ENCODE measurements at places on chromosomes 6 and 20. TPM values are rescaled to one million over a fixed set of nuclear protein-coding genes. Genes with fewer than 3 reads are reported as not detected.

Gene PPP1R3G
- 0.71 TPM for total RNA-seq

Gene SLC13A3
- not detected for total RNA-seq

Gene NTSR1
- not detected for total RNA-seq

DNA sequence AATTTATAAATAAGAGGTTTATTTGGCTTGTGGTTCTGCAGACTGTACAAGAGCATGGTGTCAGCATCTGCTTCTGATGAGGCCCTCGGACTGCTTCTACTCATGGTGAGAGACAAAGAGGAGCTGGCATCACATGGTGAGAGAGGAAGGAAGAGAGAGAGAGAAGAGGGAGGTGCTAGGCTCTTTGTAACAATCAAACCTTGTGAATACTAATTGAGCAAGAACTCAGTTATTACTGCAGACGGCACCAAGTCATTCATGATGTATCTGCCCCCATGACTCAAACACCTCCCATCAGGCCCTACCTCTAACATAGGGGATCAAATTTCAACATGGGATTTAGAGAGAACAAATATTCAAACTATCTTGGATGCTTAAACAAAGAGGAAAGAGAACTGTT is 6.3 kb upstream of the SIRPG start:
- H3K4me1 ChIP-seq: no peaks in the 10 kb centered on the region
- no peak overlapping the region for H3K4me3 ChIP-seq
- H3K36me3 ChIP-seq: no peaks in the 10 kb centered on the region

DNA sequence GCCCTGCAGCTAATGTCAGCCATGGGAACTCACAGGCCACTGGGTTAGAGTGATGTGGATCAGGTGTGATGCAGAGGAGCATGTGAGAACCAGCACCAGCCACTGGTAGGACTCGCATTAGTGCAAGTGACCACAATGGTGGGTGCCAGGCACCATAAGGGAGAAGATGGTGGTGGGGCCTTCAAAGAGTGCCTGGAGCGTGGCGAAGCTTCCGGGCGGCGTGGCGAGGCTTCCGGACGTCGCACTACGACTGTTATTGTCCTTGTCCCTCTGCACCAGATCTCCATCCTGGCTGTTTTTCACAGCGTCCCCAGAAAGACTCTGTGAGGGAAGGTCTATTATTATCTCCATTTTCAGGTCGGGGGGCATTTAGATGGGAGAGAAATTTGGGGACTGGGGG is 43.9 kb downstream of the C20orf203 start:
- H3K27ac ChIP-seq: no peak overlapping the region
- no peaks in the 10 kb centered on the region for H3K4me1 ChIP-seq
- H3K4me3 ChIP-seq: no peak overlapping the region

DNA sequence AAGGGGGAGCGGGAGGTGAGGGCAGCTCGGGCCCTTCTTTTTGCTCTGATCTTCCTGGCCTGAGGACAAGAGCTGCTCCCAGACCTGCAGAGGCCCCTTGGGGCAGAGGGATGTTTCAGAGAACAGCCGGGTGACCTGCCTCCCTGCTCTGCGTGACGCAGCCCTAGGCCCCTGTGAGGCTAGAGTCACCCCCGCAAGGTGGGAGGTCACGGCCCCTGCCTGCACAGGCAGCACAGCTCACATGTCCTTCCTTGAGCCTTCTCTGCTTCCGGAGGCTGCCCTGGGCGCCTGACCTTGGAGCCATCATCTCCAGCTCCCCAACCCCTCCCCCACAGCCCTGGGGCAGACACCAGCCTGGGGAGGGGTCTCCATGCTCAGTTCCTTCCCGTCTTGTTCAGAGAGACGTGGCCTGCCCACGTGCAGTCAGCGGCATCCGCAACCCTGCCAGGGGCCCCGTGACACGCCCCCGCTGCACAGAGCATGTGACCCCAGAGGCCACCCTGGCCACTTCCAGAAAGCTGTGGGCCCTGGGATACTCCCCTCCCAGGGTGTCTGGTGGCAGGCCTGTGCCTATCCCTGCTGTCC is at the start of gene BIRC7:
Gene BIRC7 (plus strand): TSS at position 507 of the 585 bp plus-strand sequence. CDS start 192 bp downstream, outside the sequence.
- peaks cover 90% of the 10 kb centered on the region for H3K27me3 ChIP-seq
- H3K27ac ChIP-seq: no peak within 1 kb of the TSS
- H3K36me3 ChIP-seq: no peaks in the 10 kb centered on the region

- no peaks in the 10 kb centered on the region for H3K36me3 ChIP-seq
- H3K27ac ChIP-seq: no peak overlapping the region
- H3K4me1 ChIP-seq: no peaks in the 10 kb centered on the region
- 0 out of 2 replicates have a peak, but pooled peaks cover 4% of the 10 kb centered on the region for H3K27me3 ChIP-seq
- no peak for DNase-seq
Observed at GRCh38 chr6:63353286-63353630, 33.5 kb upstream of the LGSN start.

- no peak overlapping the region for H3K4me3 ChIP-seq
- H3K27ac ChIP-seq: no peak overlapping the region
- DNase-seq: no peak
- H3K4me1 ChIP-seq: no peaks in the 10 kb centered on the region
Observed at GRCh38 chr20:15411781-15412180, 1074.4 kb upstream of the FLRT3 start.

- H3K4me3 ChIP-seq: peak overlapping the region; percentile 31
- H3K4me1 ChIP-seq: peaks cover 4% of the 10 kb centered on the region
- DNase-seq: no peak
- no peak overlapping the region for H3K27ac ChIP-seq
- no peaks in the 10 kb centered on the region for H3K27me3 ChIP-seq
- H3K36me3 ChIP-seq: no peaks in the 10 kb centered on the region
Observed at GRCh38 chr6:41682497-41683272, 44.4 kb downstream of the MDFI start.

DNA sequence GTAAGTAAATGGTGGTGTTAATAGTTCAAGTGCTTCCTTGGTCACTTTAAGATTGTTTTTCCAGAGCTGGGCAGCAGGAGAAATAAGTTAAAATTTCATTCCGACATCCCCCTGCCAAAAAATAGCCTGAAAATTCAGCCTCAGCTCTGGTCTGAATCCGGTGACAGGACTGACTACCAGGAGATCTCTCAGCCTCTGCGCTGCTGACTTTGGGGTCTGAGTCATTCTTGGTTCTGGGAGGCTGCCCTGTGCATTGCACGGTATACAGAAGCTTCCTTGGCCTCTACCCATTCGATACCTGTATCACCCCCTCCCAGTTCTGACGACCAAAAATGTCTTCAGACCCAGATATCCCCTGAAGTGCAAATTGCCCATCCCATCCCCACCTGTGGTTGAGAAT is 36.3 kb upstream of the TFAP2C start:
- DNase-seq: no peak
- H3K27me3 ChIP-seq: peaks cover 45% of the 10 kb centered on the region
- H3K27ac ChIP-seq: no peak overlapping the region
- no peak overlapping the region for H3K4me3 ChIP-seq

DNA sequence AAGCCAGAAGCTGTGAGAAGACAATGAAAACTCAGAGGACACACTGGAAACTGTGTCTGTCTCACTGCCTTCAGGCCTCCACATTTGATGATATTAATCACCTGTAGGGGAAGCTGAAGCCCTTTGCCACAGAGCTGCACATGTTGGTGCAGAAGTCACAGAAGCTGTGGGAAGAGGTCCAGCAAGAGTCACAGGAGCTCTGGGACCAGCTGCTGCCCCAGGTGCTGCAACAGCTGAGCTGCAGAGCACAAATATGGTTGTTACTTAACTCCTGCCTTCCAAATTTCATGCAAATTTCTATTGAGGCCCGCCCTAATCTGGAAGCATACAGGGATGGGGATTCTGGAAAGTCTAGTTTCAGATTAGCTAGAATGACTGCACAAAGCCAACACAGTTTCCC is 169.3 kb downstream of the OGFRL1 start:
- no peaks in the 10 kb centered on the region for H3K36me3 ChIP-seq
- H3K27me3 ChIP-seq: no peaks in the 10 kb centered on the region
- H3K4me3 ChIP-seq: no peak overlapping the region
- H3K27ac ChIP-seq: no peak overlapping the region

DNA sequence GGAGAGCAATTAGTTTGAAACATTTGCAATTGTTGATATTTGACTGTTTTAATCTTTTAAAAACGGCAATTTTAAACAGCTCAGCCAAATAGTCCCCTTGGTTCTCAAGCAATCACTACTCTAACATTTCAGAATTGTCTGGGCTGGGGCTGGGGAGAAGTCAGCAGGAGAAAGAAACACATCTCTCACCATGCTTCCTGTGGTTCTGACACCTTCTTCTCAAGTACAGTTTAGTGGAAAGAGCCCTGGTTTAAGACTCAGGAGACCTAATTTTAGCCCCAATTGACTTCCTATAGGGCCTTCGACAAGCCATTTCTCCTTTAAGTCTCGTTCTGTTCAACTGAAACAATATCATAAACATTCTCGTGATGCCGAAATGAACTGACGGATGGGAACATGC is 168.4 kb upstream of the CDYL start:
- H3K4me3 ChIP-seq: peak overlapping the region; percentile 49
- H3K27me3 ChIP-seq: no peaks in the 10 kb centered on the region
- peak overlapping the region; percentile 99 for H3K27ac ChIP-seq

DNA sequence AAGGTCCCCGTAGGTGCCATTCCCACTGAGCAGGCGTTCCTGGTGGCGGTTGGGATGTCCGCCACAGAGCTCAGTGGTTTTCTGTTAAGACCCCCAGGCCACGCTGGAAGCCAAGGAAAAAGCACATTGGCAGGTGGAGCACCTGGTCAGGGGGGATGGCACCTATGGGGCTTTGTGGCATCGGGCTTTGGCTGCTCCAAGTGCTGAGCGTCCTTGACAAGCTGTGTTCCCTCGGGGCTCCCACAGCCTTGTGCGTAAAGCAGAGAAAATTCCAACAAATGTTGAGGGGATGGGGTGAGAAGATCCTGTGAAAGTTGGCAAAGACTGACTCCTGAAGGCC is 135.4 kb downstream of the JPH2 start:
- no peaks in the 10 kb centered on the region for H3K4me1 ChIP-seq
- H3K36me3 ChIP-seq: no peaks in the 10 kb centered on the region
- H3K27ac ChIP-seq: no peak overlapping the region
- H3K27me3 ChIP-seq: no peaks in the 10 kb centered on the region
- DNase-seq: no peak

DNA sequence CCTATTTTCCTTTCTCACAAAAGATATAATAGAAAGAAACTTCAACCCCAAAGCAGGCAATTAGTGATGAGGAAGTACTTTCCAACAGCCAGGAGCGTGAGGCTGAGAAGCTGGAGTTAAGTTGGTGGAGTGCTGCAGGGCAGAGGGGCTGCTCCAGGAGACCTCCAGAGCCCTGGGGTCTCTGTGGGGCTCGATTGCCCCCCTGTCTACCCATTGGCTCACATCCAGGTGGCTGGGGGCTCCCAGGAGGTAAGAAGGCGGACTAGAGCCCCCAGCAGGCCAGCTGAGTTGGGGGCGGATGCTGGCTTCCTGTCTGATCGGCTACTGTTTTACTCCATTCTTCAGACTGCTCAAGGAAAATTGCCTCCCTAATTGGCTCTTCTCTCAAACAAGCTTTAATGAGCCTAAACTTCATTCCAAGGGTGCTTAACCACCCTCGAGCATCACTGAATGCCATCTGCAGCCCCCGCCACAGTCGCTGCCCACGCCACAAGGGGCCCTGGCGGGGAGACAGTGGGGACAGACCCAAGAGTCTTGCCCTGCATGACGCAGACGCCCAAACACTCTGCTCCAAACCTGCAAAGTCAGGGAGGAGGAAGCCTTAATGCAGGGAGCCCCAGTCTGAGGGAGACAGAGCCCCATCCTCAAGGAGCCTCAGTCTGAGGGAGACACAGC is 78.6 kb downstream of the MDGA1 start:
- H3K27me3 ChIP-seq: peaks cover 2% of the 10 kb centered on the region
- no peak for DNase-seq
- no peak overlapping the region for H3K4me3 ChIP-seq
- H3K36me3 ChIP-seq: no peaks in the 10 kb centered on the region

DNA sequence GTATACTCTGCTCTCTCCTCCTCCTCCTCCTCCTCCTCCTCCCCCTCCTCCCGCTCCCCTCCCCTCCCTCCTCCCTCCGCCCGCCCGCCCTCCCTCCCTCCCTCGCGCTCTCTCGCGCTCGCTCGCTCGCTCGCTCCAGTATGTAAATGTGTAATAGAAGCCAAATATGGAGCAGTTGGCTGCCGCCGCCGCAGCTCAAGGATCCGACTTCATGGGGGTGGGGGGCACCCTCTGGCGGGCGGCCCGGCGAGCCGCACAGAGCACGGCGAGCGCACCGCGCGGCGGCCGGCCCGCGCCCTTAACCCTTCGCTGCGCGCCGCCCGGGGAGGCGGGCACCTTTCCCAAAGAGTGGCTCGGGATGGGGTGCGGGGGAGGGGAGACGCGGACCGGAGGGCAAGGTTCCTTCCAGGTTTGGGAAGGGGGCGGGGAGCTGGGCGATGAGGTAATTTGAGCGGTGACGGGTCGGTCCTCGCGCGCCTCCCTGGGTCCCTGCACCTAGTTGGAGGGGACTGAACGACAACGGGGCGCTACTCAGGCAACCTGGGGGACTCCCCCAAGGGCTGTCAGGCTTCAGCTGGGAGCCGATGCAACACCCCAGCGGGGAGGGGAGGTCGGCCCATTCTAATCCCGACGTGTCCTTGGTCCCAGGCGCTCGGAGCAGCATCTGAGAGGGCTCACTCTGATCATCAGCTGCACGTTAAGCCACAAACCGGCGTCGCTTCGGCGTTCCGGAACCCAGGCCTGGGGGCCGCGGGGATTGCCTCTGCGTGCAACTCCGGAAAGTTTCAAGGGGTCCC is 409 bp upstream of the ATXN1 start:
- H3K27me3 ChIP-seq: no peaks in the 10 kb centered on the region
- peak overlapping the region; percentile 5 for H3K27ac ChIP-seq
- H3K36me3 ChIP-seq: no peaks in the 10 kb centered on the region
- H3K4me1 ChIP-seq: peaks cover 5% of the 10 kb centered on the region

GRCh38 chr6:128259029-128259724 is 261.2 kb downstream of the PTPRK start:
- H3K4me3 ChIP-seq: no peak overlapping the region
- H3K27me3 ChIP-seq: no peaks in the 10 kb centered on the region
- H3K4me1 ChIP-seq: no peaks in the 10 kb centered on the region
- H3K36me3 ChIP-seq: no peaks in the 10 kb centered on the region
- DNase-seq: no peak
- no peak overlapping the region for H3K27ac ChIP-seq

GRCh38 chr6:129686941-129687627 is 22.9 kb downstream of the ARHGAP18 start:
- no peaks in the 10 kb centered on the region for H3K27me3 ChIP-seq
- no peaks in the 10 kb centered on the region for H3K36me3 ChIP-seq
- H3K4me1 ChIP-seq: peaks cover 15% of the 10 kb centered on the region
- H3K27ac ChIP-seq: no peak overlapping the region
- H3K4me3 ChIP-seq: no peak overlapping the region
- no peak for DNase-seq

- no peak overlapping the region for H3K27ac ChIP-seq
- no peaks in the 10 kb centered on the region for H3K36me3 ChIP-seq
- no peaks in the 10 kb centered on the region for H3K27me3 ChIP-seq
- no peak for DNase-seq
Observed at GRCh38 chr20:10042086-10042485, 7.3 kb downstream of the ANKEF1 start.

GRCh38 chr6:138307352-138307751 is 70.4 kb upstream of the SMIM28 start:
- no peak overlapping the region for H3K4me3 ChIP-seq
- H3K4me1 ChIP-seq: no peaks in the 10 kb centered on the region
- no peaks in the 10 kb centered on the region for H3K27me3 ChIP-seq
- peaks cover 4% of the 10 kb centered on the region for H3K36me3 ChIP-seq
- DNase-seq: no peak
